Activated CD4-positive, alpha-beta T cell treated with anti-CD3 and anti-CD28 coated beads, Interleukin-2, amount 10 ng/mL, durations not matched to agents 24 days and 14 days (primary cell): ENCODE measurements at places on chromosomes 4 and X. TPM values are rescaled to one million over a fixed set of nuclear protein-coding genes. Genes with fewer than 3 reads are reported as not detected.

The MAP7D2 gene
- 0.23 and 0.50 TPM in 2 replicates for total RNA-seq

DNA sequence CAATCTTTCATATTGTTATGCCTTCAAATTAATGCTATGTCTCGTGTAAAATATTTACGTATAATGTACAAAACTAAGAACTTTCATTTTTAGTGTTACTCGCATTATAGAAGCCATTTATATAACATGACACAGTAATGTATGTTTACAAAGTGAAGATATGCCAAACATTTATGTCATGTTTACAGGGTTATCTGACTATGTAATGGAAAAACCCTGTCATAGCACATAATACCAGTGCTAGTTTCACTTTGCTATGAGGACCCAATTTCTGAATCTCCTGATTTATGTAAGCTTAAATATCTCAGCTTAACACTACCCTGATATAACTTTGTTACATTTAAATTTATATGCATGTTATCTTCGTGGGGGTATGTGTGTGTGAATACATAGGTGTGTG is 233.1 kb downstream of the FAT4 start:
- no peak for DNase-seq

- DNase-seq: no peak
Observed at GRCh38 chr4:24910499-24910898, 2.3 kb downstream of the CCDC149 start.

DNA sequence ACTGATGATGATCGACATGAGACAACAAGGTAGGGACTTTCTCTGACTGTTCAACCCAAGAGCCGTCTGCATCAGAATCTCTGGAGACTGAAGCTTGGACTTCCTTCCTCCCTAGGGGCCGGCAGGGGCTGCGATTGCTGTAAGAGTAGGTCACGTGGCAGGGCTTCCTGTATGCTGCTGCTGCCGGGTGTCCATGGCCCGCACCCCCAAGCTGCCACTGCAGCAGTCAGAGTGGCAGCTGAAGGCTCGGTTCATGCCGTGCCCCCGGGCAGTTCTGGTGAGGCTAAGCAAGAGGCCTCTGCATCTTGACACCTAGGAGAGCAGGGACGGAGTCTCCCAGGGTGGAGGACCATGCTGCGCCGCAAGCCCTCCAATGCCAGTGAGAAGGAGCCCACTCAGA is at the start of gene SASH3:
TSS of gene SASH3 (plus strand) at position 203 of the 400 bp plus-strand sequence. CDS start at position 352, 149 bp downstream.
- peak; percentile 89 for DNase-seq

DNA sequence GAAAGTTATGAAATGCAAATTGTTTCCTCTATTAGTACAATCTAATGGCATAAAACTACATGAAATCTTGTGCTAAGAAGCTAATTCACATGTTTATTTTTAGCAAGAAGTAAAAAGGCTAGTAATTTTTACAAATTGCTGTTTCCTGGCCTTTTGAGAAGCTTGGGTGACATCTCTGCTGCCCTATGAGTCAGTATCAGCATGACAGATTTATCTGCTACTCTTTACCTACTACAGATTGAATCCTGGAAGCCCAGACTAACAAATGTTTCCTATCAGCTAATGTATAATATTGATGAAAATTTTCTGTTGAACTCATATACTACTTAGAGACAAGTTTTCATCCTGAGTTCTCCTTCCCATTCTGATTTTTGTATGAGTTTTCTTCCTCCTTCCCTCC is 232.4 kb downstream of the DCTD start:
- DNase-seq: no peak

- DNase-seq: peak; percentile 70
Observed at GRCh38 chrX:64975491-64975890, 759 bp downstream of the ZC4H2 start.
